Skin of body (tissue), 3 donors: ENCODE measurements at places on chromosomes 7 and 10. TPM values are rescaled to one million over a fixed set of nuclear protein-coding genes. Genes with fewer than 3 reads are reported as not detected.

Gene ASB15
- total RNA-seq, result 0.59 TPM

DNA sequence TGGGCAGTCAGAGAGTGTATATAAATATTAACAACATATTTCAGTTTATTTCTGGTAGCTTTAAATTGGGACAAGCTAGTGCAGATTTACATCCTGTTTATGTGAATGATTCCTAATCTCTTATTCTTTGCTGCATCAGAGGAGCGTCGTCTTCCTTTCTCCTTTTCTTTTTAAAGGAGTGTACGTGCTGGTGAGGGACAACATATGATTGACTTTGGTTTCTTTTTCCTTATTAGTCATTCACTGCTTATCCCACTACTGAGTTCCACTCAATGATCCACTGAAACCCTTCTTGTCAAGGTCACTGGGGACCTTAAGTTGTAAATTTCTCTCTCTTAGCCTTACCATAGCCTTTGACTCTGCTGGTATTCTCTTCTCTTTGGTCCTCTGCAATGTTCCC is 116.3 kb downstream of the EXOC4 start:
- no peak for DNase-seq

GRCh38 chr7:81611040-81611439 is 158.8 kb downstream of the HGF start:
- no peak for DNase-seq

DNA sequence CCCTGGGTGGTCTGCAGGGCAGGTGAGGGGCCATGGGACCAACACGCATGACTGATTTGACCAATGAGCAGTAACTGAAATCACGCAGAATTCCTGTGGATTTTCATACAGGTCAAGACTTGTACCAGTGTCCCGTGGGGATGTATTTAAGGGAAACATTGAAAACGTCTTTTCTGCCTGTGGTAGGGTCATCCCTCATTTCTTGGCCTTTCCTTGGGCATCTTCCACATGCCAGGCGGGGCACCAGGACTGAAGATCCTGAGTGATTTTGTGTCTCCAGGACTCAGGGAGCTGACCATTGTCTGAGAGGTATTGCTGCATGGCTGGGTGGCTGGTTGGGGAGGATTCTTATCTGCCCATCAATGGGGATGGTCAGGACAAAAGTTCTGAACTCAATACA is 289.0 kb downstream of the GLRX3 start:
- DNase-seq, result no peak

Gene EBLN1
- not detected for total RNA-seq

Gene ARMH3
- 16.6 TPM for total RNA-seq

DNA sequence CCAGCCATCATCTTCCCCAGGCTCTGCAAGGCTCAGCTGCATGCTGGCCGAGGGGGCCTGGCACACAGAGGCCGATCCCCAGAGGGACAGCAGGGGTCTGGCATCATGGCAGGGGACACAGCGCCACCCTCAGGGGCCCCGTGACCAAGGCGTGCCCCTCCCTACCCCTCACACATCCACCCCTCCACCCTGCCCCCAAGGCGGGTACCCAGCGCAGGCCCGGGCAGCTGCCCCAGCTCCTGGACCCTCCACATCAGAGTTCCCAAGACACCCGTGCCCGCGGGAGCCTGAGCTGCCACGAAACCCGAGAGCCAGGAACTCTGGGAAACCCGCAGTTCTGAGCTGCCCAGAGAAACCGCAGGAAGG is 46.5 kb upstream of the TNRC18 start:
- no peak for DNase-seq
